ENCODE measurements at places on chromosomes 4 and X.

DNA sequence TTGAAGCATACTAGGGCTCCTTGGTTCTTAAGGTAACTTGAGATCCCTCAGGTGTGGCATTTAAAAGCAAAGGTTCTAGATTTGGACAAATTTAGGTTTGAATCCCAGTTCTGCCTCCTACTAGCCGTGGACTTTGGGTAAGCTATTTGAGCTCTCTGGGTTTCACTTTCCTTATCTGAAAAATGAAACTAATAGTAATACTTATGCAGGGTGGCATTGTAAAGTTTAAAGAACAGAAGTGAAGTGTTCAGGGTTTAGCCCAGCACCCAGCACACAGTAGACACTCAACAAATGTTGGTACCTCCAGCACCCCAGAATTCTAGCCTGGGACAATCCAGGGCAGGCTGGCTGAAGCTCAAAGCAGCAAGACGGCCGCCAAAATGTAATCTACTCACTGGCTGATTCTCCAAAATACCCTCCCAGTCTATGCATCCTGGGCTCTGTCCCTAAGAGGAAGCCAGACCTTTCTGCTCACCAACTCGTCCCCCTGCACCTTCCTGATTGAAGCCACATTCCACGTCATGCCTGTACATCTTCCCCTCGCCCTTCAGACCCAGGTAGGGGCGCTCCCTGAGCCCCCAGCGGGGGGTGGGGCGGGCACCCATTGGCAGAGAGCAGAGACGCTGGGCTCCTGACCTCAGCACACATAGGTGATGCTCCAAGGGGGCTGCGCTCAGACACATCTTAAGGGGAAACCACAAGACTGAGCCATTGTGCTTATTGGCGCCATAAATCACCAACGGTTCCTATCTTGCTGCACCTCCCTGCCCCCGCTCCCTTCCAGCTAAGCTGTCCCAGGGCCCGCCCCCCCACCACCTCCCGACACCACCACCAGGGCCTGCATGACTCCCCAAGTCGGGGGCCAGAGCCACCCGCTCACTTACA is 160.6 kb downstream of the BCOR start:
- DNase-seq: no peak

- no peak for DNase-seq
Measured at GRCh38 chr4:101123231-101123630, 224.1 kb downstream of the PPP3CA start.

GRCh38 chr4:1199556-1200331 is 27.4 kb upstream of the SPON2 start:
- no peak for DNase-seq

- DNase-seq: no peak
Measured at GRCh38 chr4:43224559-43224958, 332.0 kb downstream of the GRXCR1 start.

GRCh38 chr4:52091801-52092200 is 40.7 kb downstream of the SPATA18 start:
- no peak for DNase-seq
